ENCODE measurements at places on chromosomes 11 and 22.

- no peak for DNase-seq
Measured at GRCh38 chr22:47210112-47210657, 447.7 kb downstream of the TBC1D22A start.

GRCh38 chr11:60658409-60658808 is 41.0 kb upstream of the MS4A8 start:
- DNase-seq: no peak

DNA sequence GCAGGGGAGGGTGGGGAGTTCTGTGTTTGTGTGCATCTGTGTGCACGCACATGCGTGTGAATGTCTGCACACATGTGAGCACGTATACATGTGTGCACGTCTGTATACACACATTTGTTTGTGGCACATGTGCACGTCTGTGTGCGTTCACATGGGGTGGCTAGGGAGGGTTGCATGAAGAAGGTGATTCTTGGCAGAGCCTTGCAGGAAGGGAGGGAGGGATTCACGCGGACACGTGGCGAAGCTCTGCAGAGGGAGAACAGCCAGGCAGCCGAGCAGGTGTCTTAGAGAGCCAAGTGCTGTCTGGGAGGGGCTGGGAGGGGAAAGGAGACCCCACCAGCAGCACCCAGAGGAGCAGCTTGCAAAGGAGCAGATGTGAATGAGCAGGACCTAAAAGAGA is 372.1 kb downstream of the BRD1 start:
- DNase-seq: no peak

- no peak for DNase-seq
Measured at GRCh38 chr11:47711225-47711624, 3.9 kb downstream of the AGBL2 start.

DNA sequence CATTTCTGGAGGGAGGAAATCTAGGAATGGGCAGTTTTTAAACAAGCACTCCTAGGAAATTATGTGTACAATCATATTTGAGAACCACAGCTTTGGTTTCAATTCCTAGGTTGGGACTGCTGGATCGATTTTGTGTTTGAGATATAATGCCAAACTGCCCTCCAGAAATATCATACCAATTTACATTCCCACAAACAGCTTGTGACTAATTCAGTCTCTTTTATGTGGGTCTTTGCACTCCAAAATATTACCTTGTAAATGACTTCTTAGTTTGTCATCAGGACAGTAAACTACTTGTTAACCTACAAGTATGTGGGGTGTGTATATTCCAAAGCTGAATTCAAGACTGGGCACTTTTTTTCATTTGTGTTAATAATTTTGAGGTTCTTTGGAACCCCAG is 9.8 kb upstream of the BARX2 start:
- DNase-seq: no peak

- DNase-seq: no peak
Measured at GRCh38 chr11:121451178-121451985, 732 bp upstream of the SORL1 start.

- DNase-seq: no peak
Measured at GRCh38 chr22:45442116-45442515, 28.6 kb downstream of the RIBC2 start.

GRCh38 chr22:44711241-44711560 is 9.2 kb downstream of the PRR5 start:
- DNase-seq: no peak

DNA sequence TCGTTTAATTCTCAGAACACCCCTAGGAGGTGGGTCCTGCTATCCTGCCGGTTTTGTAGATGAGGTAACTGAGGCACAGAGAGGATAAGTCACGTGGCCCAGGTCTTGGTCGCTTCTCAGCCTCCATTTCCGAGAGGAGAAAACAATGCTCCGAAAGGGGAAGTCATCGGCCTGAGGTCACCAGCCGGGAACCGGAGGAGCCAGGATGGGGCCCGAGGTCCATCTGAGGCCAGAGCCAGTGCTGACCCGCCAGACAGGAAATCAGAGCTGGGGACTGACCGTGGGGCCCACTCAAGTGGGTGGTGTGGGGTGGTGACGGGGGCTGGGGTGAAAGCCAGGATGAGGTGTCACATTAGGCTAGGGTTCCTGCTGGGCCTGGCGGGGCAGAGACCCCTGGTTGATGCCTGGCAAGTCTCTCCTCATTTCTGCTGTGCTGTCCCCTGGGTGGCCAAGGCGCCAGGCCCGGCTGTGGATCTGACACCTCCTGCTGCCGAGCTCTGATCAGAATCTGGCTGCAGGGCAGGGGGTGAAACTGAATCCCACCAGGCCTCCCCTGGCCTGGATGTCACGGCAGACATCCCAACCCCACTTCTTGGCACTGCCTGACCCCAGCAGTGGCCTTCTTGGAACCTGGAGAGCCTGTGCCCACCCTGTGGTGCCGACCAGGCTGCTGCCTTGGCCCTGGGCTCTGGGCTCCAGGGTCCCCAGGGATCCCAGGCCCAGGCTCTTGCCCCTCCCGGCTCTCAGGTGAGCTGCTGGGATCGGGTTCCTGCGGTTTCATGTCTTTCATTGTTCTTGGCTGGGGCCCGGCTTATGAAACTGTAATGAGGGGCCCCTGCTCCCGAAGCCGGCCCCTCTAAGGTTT is 12.0 kb downstream of the TRIOBP start:
- no peak for DNase-seq

Data from RCC 7860 (cell line).